ENCODE measurements at places on chromosomes 16 and 17. TPM values are rescaled to one million over a fixed set of nuclear protein-coding genes. Genes with fewer than 3 reads are reported as not detected.
A peak's percentile ranks its signal among the peaks of the same experiment; 100 is the strongest.

DNA sequence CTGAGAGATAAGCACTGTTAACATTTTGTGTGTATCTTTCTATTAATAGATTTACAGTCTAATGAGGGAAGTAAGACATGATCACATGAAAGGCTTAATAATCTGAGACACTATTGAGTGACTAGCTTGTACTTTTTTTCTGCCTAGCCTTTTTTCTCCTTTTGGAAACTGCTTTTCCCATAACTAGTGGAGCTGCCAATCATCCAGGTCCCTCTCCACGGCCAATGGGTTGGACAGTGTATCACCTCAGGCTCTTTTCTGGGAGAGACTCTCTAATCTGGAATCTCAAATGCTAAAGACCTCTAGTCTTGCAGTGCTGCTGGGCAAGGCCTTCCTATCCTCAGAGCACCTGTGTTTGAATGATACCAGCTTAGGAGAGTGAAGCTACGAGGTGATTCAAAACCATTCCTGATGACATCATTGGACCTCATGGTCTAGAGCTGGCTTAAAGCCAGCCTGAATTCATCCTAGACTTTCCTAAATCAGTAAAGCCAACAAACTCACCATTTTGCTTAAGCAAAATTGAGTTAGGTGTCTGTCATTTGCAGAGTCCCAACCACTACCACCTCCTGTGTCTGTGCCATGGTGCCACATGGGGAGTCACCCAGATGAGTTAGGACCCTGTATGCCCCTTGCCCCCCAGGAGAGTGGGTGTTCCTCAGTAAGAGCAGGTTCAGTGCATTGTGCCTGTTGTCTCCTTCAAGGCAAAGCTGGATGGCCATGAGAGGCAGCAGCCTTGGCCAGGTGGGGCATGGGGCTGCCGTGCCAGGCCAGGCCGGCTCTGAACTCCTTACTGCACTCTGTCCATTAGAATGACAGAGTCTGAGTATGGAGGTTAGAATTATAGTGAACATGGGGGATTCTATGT, 62.9 kb downstream of the SPECC1 start:
- no peak for DNase-seq

GRCh38 chr16:81292936-81293335, 21.8 kb upstream of the GAN start:
- DNase-seq: no peak

GRCh38 chr17:78844301-78845005, 3.8 kb upstream of the USP36 start:
- DNase-seq: no peak

DNA sequence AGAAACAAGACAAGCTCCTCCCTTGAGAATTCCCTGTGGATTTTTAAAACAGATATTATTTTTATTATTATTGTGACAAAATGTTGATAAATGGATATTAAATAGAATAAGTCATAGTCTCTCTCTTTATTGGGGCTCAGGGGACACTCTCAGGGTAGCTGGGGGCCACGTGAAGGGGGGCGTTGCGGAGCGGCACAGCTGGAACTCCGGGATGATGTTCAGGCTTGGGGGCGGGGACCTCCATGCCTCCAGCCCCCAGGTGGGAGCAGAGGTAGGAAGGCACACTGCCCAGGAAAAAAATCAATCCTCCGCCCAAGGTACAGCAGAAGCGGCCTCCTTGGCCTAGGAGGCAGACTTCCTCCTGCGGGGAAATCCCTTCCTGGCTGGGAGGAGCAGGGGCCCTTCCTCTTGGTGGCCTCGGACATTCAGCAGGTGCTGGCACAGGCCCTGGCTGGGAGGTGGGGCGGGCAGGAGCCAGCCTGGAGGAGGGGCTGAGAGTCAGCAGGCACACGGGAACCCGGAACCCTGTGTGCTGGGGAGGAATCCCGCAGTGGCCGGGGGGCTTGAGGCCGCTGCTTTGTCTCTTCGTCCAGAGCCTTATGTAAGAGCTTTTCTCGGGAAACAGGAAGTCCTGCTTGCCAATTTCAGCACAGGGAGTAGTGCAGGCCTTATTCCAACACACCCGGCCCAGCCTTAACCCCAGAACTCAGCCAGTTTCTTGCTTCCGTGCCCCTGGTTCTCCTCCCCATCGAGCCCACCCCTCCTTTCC, 591 bp upstream of the TNFSF13 start:
- peak; percentile 78 for DNase-seq

The MYL11 gene
- total RNA-seq: 1.00 TPM

DNA sequence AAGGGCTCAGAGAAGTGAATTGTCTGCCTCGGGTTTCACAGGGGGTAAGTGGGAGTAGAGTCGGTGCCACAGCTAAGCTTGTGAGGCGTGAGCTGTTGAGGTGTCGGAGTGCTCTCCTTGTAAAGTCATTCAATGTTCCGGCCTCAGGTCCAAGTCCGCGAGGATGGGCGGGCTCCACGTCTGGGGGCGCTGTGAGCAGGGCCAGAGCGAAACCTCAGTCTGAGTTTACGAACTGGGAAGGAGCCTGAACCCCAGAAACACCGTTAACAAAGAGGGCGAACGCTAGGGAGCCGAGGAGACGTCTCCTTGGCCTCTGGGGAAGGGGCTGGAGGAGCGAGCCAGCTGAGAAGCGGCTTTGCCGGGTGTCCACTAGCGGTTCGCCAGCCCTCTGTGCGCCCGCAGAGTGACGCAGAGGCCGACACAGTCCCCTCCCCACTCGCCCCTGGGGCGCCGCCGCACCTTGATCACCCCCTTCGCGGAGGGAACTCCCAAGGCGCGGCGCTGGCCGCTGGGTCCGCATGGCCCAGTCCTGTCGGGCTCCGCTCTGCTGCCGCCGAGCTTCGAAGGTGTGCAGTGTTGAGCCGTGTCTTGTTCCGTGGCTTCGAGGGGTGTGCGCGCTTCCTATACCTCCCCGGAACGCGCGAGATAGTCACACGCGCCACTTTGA, 4.9 kb downstream of the IRX3 start:
- no peak for DNase-seq

The CD300A gene
- 2.6 TPM for total RNA-seq

The TP53I13 gene
- total RNA-seq: 11.7 TPM

GRCh38 chr16:48562475-48562874, 47.5 kb downstream of the N4BP1 start:
- DNase-seq: no peak

- no peak for DNase-seq
Observed at GRCh38 chr17:59423137-59423724, 91.8 kb downstream of the YPEL2 start.

GRCh38 chr16:560701-561412, 663 bp downstream of the PRR35 start:
- no peak for DNase-seq

The GPR139 gene
- 0.91 TPM for total RNA-seq

The SHCBP1 gene
- 7.6 TPM for total RNA-seq

All from cerebellum (tissue), 4 donors.